ENCODE measurements at places on chromosomes 1 and 21. TPM values are rescaled to one million over a fixed set of nuclear protein-coding genes. Genes with fewer than 3 reads are reported as not detected.

ETNK2 gene
- 45.6 TPM for total RNA-seq

CYP4Z1 gene
- total RNA-seq: not detected

CCDC181 gene
- 28.7 TPM for total RNA-seq

KCND3 gene
- total RNA-seq: 8.8 TPM

ITGB2 gene
- total RNA-seq: 0.15 TPM

CELA2A gene
- total RNA-seq: not detected

NPHS2 gene
- not detected for total RNA-seq

LRRC39 gene
- 2.3 TPM for total RNA-seq

S100A2 gene
- 3.1 TPM for total RNA-seq

LEPR gene
- 3.0 TPM for total RNA-seq

SDHB gene
- total RNA-seq: 132 TPM

CD1B gene
- not detected for total RNA-seq

EFHD2 gene
- 14.3 TPM for total RNA-seq

LRRN2 gene
- total RNA-seq: 24.4 TPM

INAVA gene
- total RNA-seq: 4.9 TPM

CTSK gene
- total RNA-seq: 1.9 TPM

DIPK1A gene
- 22.5 TPM for total RNA-seq

DNA sequence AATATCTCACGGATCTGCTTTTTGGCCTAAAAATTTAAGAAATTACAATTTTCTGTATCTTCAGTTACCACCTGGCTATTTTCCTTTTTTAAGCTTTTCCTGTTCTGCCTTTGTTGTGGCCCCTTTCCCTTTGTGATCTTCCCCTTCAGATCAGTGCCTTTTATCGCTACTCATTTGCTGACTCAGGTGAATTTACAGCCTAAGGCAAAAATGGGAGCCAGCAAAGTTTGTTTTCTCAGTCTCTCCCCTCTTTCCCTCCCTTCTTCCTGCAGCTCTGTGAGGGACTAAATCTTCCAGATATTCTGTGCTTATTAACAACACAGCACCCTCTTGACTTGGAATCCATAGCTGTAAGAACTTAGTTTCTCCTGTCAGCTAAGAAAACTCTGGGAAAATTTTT is 5.3 kb upstream of the PRRC2C start:
- ATAC-seq: no peak

GRCh38 chr1:245842106-245842505 is 665.0 kb downstream of the SMYD3 start:
- no peak for ATAC-seq

DNA sequence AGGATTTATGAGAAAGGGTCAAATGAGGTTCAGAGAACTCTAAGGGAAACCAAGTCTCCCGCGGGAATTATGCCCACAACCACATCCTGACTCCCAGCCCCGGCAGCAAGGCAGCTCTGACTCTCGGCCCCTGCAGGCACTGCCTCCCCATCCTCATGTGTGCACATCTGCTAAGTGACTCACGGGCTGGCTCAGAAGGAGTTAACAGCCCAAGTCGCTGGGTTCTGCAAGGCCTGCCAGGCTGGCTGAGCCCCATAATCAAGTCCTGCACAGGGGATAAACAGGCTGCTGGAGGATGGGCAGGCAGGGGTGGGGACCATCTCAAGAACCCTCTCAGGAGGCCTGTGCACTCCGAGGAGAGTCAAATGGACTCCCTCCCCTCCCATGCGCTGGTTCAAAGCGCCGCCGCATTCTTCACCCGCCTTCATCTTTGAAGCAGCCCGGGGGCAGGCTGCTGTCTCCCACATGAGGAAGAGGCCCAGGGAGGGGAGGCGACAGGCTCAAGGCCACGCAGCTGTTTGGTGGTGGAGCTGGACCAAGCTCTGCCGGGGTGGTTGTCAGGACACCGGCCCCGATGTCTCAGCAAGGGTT is 344.3 kb downstream of the MATN1 start:
- peak; percentile 31 for ATAC-seq

- no peak for ATAC-seq
These were observed 129.7 kb downstream of the ITSN1 start for GRCh38 chr21:33771976-33772375.

DNA sequence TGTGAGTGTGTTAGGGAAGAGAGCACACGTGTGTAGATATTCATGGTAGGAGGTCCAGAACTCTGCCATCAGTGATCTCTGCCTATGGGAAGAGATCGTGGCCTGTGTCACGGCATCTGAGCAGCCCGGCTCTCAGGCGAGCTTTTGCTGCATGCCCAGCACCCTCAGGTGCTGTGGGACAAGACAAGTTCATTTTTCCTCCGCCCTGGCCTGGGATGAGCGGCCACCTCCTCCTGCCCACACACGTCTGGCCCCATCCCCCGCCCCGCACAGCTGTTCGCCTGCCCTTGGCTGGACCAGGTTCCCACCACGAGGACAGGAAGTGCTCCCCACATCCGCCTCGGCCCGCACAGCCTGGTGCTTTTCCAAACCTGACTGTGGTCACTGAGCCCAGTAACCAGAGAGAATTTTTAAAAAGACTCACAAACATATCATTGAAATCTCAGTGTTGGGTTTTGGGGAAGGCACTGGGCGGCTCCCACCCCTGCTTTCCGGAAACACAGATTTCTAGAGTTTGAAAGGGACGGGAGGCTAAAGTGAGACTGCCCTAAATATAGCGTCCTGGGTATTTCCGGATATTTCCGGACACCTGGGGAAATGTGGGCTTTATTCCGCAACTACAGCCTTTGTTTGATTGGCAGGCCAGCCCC is 18.0 kb downstream of the BMP8A start:
- no peak for ATAC-seq

DNA sequence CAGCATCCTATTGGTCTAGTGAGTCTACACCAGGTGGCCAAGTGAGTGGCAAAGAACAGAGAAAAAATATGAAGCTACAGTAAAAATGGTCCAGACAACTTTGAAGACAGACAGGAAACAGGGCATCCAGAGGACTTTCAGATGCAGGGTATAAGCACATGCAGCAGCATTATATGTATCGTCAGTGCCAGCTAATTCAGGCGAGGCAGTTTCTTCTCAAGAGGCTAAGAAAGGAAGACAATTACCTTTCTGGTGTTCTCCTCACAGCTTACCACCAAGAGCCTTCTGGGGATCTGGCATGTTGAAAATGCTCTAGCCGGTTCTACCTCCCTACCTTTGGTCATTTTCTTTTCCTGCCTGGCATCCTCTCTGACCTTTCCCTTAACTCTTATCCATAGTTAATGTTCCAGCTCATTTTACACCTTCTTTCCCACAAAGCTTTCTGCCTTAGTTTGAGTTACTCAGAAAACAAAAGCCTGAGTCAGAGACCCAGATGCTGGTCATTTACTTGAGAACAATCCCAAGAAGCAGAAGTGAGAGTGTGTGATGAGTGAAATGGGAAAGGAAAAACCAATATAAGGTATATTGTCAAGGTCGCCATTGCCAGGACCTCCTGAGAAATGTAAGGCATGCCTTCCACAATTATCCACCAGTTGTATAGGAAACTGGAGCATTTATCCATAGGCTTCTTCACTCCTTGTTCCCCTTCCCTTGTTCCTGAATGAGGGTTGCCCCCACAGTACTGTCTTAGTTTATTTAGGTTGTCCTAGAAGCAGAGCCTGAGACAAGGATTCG is 444.1 kb downstream of the PLPP3 start:
- no peak for ATAC-seq

DNA sequence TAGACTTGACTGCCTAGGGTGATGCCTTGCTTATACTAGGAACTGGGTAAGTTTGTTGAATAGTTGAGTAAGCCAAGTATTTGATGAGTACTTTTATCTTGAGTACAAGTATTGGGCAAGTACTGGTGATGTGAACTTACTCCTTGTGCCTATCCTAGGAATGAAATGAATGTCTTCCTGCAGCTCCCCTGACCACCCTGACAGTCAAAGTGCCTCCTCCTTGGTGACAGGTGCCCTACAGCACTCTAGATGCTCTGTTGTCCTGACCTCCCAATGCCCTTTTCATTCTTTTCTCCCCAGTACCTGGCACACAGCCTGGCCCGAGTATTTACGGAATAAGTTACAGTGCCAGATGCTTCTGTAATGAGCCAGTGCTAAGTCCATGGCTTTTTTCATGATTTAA is 25.5 kb downstream of the PCSK9 start:
- ATAC-seq: no peak

GRCh38 chr1:52907068-52907811 is 14.3 kb downstream of the ECHDC2 start:
- ATAC-seq: peak; percentile 34

- no peak for ATAC-seq
These were observed 62.7 kb upstream of the IPO9 start for GRCh38 chr1:201766131-201766866.

GRCh38 chr1:203424861-203425662 is 50.5 kb upstream of the PRELP start:
- peak; percentile 91 for ATAC-seq

DNA sequence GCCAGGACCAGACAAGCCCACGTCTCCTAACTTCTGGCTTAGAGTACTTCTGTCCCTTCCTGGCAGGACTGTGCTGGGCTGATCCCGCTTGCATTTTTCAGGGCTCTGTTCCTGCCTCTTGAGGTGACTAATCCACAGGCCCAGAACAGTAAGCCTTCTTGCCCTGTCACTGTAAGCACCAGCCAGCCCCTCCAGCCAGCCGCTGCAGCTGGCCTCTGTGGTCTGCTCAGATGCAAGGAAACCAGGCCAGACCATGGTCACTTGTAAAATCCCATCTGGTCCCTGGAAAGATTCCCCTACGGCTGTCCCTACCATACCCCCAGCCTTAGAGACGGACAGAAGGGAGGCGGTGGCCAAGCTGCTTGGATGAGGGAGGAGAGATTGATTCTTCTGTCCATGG is 74.2 kb downstream of the KIRREL1 start:
- peak; percentile 90 for ATAC-seq

- no peak for ATAC-seq
These were observed 140.5 kb downstream of the LIPI start for GRCh38 chr21:14070049-14070893.

GRCh38 chr1:201140235-201140940 is 13.4 kb upstream of the ASCL5 start:
- ATAC-seq: no peak

DNA sequence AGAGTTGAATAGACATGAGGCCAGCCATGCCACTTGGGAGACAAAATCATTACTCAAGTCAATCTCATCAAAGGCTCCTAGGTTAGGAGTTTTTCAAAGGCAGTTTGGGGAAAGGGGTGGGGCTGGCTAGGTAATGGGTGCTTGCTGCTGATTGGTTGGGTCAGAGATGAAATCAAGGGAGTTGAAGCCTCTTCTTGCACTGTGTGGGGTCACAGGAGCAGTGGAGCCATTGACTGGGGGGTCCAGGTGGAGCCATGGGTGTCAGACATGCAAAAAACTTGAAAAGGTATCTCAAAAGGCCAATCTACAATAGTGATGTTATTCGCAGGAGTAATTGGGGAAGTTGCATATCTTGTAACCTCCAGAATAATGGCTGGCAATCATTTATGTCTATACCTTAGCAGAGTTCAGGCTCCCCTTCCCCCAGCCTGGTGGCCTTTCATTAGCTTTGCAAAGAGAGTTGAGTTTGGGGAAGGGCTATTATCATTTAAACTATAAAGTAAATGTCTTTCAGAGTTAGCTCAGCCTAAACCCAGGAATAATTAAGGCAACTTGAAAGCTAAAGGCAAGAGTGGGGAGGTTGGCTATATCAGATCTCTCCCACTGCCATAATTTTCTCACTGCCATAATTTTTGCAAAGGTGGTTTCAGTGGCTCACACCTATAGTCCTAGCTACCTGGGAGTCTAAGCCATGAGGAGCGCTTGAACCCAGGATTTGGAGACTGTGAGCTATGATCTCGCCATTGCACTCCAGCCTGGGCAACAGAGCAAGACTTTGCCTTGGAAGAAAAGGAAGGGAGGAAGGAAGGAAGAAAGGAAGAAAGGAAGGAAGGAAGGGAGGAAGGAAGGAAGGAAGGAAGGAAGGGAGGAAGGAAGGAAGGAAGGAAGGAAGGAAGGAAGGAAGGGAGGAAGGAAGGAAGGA is 7.8 kb upstream of the PINK1 start:
- no peak for ATAC-seq

DNA sequence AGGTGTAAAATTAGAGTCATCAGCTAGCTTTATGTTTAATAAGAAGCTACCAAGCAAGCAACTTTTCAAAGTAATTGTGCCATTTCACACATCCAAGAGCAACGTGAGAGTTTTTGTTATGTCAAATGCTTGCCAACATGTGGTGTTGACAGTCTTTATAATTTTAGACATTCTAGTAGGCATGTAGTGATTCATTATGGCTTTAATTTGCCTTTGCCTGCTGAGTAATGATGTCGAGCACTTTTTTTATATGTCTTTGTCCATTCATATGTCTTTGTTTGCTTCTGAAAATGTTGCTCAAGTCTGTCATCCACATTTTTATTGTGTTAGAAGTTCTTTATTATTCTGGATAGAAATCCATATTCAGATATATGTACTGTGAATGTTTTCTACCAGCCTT is 21.4 kb upstream of the CHIT1 start:
- peak; percentile 79 for ATAC-seq

DNA sequence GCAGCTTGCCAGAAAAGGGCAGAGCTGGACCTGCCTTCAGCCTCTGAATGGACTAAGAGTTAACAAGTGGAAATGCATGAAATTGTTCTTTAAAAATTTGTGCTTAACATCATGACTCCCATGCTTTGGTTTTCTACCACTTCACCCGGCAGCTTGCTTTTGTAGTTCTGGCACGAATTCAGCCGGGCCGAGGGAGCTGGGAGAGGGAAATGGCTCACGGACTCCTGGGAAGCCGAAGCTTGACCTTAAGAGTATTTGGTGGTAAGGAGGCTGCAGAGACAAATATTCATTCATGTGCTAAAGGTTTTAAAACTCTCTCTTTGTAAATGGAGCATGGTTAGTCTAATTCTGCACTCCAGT is 17.2 kb upstream of the GFI1 start:
- no peak for ATAC-seq

GRCh38 chr1:172658871-172659453 is at the start of gene FASLG:
Gene FASLG (plus strand): TSS chr1:172659103. CDS start chr1:172659202, 99 bp downstream.
- ATAC-seq: no peak

DNA sequence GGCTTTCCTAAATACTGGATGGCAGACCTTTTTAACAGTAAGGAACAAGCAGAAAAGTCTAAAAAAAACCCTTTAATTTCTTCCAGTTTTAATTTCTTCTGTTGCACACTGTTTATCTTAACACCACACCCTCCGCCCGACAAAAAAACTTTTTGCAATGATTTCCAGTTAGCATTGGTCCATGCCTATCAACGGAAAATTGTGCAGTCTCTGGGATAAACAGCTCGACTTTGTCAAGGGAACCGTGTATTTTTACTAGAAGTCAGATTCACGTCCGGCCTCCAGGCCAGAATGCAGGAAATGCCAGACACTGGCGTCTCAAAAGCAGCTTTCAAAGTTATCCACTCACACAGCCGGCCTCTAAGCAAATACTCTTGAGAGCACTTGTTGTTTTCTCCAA is 378 bp upstream of the NUP210L start:
- peak; percentile 66 for ATAC-seq

GRCh38 chr21:42547001-42547905 is 33.6 kb downstream of the SLC37A1 start:
- ATAC-seq: no peak

- no peak for ATAC-seq
These were observed 50.2 kb downstream of the LAMC2 start for GRCh38 chr1:183236158-183236725.

DNA sequence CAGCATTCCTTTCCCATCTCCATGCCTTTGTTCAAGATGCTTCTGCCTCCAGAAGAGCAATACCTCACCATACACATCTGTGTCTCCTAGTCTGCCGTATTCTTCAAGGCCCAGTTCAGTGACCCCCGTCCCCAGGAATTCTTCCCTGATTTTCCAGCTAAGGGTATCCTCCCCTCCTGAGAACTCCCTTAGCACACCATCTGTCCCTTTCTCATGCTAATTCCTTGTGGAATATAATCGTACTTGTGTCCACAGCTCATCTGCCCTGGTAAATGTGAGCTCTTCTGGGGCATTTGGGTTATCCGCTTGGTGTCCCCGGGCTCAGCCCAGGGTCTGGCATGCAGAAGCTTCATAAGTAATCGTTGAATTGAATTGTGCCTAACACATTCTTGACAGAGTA is 40.9 kb downstream of the BEND5 start:
- no peak for ATAC-seq

All from motor neuron (in vitro differentiated cells).